ENCODE measurements at places on chromosomes 3 and 15. TPM values are rescaled to one million over a fixed set of nuclear protein-coding genes. Genes with fewer than 3 reads are reported as not detected.

GRCh38 chr3:7684182-7684715 is 817.4 kb upstream of the LMCD1 start:
- H3K4me1 ChIP-seq = no peaks in the 10 kb centered on the region
- H3K27ac ChIP-seq = no peak overlapping the region
- H3K4me3 ChIP-seq = no peak overlapping the region
- no peak for DNase-seq
- no peaks in the 10 kb centered on the region for H3K36me3 ChIP-seq

- no peak within 1 kb of the TSS for H3K27ac ChIP-seq
- H3K36me3 ChIP-seq = no peaks in the 10 kb centered on the region
- no peaks in the 10 kb centered on the region for H3K4me1 ChIP-seq
- DNase-seq = no peak
Measured at GRCh38 chr3:121592856-121593702, at the start of gene FBXO40. Gene FBXO40, plus strand, starts transcription at chr3:121593379. Its CDS starts 27,197 bp downstream, at chr3:121620576.

GRCh38 chr15:63322541-63322940 is 45.1 kb downstream of the APH1B start:
- H3K27me3 ChIP-seq = peaks cover 2% of the 10 kb centered on the region
- no peak overlapping the region for H3K4me3 ChIP-seq
- H3K27ac ChIP-seq = no peak overlapping the region

- no peaks in the 10 kb centered on the region for H3K36me3 ChIP-seq
- H3K4me3 ChIP-seq = no peak overlapping the region
- H3K27me3 ChIP-seq = no peaks in the 10 kb centered on the region
- peaks cover 4% of the 10 kb centered on the region for H3K4me1 ChIP-seq
- H3K27ac ChIP-seq = no peak overlapping the region
Measured at GRCh38 chr3:32910954-32911353, 40.5 kb upstream of the CCR4 start.

GRCh38 chr3:87370007-87370406 is 93.6 kb upstream of the POU1F1 start:
- H3K4me3 ChIP-seq = no peak overlapping the region
- no peak for DNase-seq
- no peak overlapping the region for H3K27ac ChIP-seq

DNA sequence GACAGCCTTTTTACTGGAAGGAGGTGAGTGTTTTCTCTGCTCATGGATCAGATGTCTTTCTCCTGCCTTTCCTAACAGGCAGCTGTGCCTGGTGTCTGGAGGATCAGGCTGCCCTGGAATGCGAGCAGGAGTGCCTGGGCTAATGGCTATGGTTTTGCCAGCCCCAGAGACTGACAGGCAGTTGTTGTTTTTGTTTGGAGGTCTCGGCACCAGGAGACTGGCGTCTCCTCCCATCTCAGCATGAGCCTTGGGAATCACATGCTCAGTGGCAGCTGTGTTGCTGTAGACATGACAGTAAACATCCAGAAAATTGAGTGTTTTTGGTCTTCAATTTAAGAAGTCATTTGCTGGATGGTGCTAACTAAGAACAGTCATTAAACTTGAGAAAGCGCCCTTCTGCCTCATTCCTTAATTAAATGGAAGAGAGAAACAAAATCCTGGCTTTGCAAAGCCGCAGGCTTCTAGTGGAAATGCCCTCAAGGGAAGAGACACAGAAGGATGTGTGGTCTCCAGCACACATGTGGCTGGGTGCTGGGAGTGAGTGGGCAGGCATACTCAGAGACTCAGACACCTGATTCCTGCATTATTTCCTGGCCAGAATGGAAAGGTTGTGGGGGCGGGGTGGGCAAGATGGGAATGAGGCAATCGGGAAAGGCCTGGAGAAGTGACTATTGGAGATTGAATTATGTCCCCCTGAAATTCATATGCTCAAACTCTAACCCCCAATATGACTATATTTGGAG is 97.0 kb upstream of the NMNAT3 start:
- H3K36me3 ChIP-seq = no peaks in the 10 kb centered on the region
- H3K4me1 ChIP-seq = no peaks in the 10 kb centered on the region
- H3K27ac ChIP-seq = no peak overlapping the region
- H3K27me3 ChIP-seq = no peaks in the 10 kb centered on the region
- no peak for DNase-seq

GRCh38 chr15:100078511-100079220 is 263.1 kb downstream of the ADAMTS17 start:
- H3K4me3 ChIP-seq = no peak overlapping the region
- peaks cover 3% of the 10 kb centered on the region for H3K27me3 ChIP-seq
- DNase-seq = no peak
- no peak overlapping the region for H3K27ac ChIP-seq

GRCh38 chr3:13296662-13297061 is 123.5 kb downstream of the NUP210 start:
- H3K36me3 ChIP-seq = no peaks in the 10 kb centered on the region
- peaks cover 6% of the 10 kb centered on the region for H3K4me1 ChIP-seq
- H3K27me3 ChIP-seq = peaks cover 20% of the 10 kb centered on the region
- no peak overlapping the region for H3K27ac ChIP-seq

DNA sequence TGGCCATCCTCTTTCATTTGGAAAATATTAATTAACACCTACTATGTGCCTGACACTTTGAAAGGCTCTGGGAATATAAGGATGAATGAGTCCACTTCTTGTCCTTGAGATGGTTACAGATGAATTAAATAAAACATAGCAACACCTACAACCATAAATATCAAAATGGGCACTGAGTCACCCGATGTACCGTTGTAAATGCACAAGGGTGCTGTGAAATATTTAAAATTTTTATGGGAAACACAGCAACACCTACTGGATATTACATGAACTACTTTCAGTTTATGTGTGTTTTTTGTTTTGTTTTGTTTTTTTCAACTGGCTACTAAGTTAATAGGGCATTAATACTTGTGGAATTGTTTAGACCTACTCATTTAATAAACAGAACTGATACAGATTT is 239.0 kb upstream of the NAALADL2 start:
- H3K27me3 ChIP-seq = no peaks in the 10 kb centered on the region
- DNase-seq = no peak
- H3K4me1 ChIP-seq = no peaks in the 10 kb centered on the region
- no peak overlapping the region for H3K27ac ChIP-seq
- H3K4me3 ChIP-seq = no peak overlapping the region

DNA sequence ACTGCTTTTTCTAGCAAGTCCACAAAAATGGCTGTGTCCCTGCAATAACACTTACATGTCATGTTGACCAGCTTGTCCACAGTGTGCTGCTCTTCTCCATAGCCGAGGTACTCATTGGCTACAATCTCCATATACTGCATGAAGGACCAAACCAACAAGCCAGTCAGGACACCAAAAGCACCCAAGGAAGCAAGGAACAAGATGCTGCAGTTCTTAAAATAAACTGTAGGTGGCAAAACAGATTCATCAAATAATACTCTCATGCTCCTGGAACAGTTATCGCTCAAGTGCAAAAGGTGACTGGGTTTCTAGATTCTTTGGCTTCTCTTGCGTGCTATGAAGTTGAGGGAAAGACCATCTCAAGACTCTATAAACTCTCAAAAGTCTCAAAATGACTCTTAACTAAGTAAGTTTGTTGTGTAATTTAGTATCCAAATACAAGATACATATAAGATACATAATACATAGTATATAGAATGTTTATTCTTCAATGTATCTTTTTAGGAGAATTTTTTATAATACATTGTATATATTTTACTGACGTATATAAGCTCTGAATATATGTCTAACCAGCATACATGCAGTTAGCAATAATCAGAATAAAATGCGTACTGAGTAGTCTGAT is 57.0 kb downstream of the NEK10 start:
- peaks cover 12% of the 10 kb centered on the region for H3K27me3 ChIP-seq
- peak; percentile 69 for DNase-seq
- H3K4me1 ChIP-seq = no peaks in the 10 kb centered on the region
- no peak overlapping the region for H3K27ac ChIP-seq
- no peak overlapping the region for H3K4me3 ChIP-seq
- no peaks in the 10 kb centered on the region for H3K36me3 ChIP-seq

DNA sequence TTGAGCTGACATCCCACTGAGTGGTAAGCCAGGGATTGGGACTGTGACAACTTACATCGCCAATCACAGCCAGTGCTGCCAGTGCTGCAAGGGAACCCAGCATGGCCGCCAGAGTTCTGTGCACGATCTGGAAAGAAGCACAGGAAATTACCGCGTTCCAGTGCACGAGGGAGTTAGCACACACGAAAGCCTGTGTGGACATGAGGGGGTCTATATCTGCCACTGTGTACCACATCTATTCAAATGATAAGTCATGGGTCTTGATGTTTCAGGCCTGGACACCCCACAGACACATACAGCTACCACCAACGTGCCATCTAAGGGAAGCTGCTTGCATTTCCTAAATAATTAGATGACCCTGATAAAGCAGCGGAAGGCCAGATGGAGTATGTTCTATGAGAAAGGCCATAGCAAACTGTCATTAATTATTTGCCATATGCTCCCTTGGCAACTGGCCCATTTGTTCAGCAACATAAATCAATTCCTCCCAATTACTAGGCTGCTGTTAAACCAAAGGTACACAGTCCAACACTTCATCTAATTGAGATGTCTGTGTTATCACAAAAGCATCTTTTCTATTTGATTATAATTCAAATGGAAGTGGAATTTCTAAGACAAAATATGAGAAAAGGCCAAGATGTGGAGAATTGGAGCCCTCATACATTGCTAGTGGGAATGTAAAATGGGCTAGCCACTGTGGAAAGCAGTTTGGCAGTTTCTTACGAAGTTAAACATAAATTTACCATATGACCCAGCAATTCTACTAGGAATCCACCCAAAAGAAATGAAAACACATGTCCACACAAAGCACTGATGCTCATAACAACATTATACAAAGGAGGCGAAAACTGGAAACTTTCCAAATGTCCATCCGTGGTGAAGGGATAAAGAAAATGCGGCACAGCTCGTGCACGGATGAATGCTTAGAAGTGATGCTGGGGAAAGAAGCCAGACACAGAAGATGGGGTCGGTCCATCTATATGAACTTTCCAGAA is 108.3 kb downstream of the OCA2 start:
- H3K27me3 ChIP-seq = no peaks in the 10 kb centered on the region
- no peak overlapping the region for H3K27ac ChIP-seq
- H3K4me3 ChIP-seq = no peak overlapping the region

- H3K27me3 ChIP-seq = no peaks in the 10 kb centered on the region
- DNase-seq = no peak
- H3K27ac ChIP-seq = no peak overlapping the region
- peaks cover 7% of the 10 kb centered on the region for H3K36me3 ChIP-seq
- no peak overlapping the region for H3K4me3 ChIP-seq
- peaks cover 14% of the 10 kb centered on the region for H3K4me1 ChIP-seq
Measured at GRCh38 chr15:98842973-98843285, 164.7 kb downstream of the PGPEP1L start.

GRCh38 chr3:195849322-195850074 is 37.8 kb upstream of the MUC4 start:
- H3K27me3 ChIP-seq = no peaks in the 10 kb centered on the region
- H3K4me3 ChIP-seq = no peak overlapping the region
- no peak overlapping the region for H3K27ac ChIP-seq
- no peaks in the 10 kb centered on the region for H3K36me3 ChIP-seq
- no peak for DNase-seq

GRCh38 chr15:101188637-101189408 is 63.0 kb downstream of the CHSY1 start:
- H3K4me1 ChIP-seq = peaks cover 79% of the 10 kb centered on the region
- peak overlapping the region; percentile 91 for H3K27ac ChIP-seq
- peak overlapping the region; percentile 67 for H3K4me3 ChIP-seq
- H3K27me3 ChIP-seq = no peaks in the 10 kb centered on the region

MINAR1 gene
- 0.64 TPM for total RNA-seq

UBA7 gene
- total RNA-seq = 91.7 TPM

MUSTN1 gene
- 0.54 TPM for total RNA-seq

OGG1 gene
- total RNA-seq = 37.0 TPM

DAG1 gene
- 21.3 TPM for total RNA-seq

FAM227B gene
- total RNA-seq = 2.7 TPM

All from activated CD4-positive, alpha-beta T cell treated with anti-CD3 and anti-CD28 coated beads, Interleukin-2, amount 10 ng/mL, durations not matched to agents 24 days and 14 days (primary cell).